Activated CD4-positive, alpha-beta T cell treated with anti-CD3 and anti-CD28 coated beads for 36 hours (primary cell): ENCODE measurements at places on chromosomes 13 and 19.

GRCh38 chr13:22369840-22370239 is 699.0 kb downstream of the FGF9 start:
- no peaks in the 10 kb centered on the region for H3K27me3 ChIP-seq
- H3K36me3 ChIP-seq, result peaks cover 2% of the 10 kb centered on the region
- H3K4me3 ChIP-seq, result no peak overlapping the region
- H3K27ac ChIP-seq, result no peak overlapping the region

DNA sequence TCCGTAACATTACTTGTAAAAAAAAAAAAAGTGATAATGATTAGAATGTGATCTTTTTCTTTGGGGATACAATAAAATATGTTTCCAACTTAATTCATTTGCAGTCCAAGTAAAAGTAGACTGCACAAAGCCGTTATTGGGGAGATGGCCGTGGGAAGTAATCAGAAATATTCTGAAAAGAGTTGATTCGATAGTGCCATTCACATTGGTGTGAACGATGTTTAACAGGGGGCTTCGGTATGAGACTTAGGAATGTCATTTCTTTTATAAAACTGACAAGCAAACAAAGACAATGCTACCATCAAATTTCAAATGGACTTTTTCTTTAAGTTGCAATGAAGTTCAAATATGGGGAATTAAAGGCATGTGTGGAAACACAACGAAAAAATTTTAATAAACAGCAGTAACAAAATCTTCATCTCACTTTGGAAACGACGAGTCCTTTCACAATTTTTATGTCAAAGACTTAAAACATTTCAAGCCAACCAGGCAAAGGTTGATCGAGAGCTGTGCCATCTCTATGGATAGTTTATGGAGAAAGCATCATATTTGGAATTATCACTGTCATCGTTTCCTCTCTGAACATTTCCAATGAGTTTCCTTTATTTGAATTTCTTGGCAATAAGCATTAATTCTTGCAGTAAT is 1.7 kb upstream of the ZIC5 start:
- no peak for DNase-seq
- H3K27me3 ChIP-seq, result peaks cover 71% of the 10 kb centered on the region
- no peak overlapping the region for H3K4me3 ChIP-seq

- H3K27ac ChIP-seq, result no peak overlapping the region
- H3K4me3 ChIP-seq, result no peak overlapping the region
- no peaks in the 10 kb centered on the region for H3K36me3 ChIP-seq
Observed at GRCh38 chr13:93398167-93399035, 171.8 kb downstream of the GPC6 start.

- no peaks in the 10 kb centered on the region for H3K4me1 ChIP-seq
- H3K27me3 ChIP-seq, result no peaks in the 10 kb centered on the region
- no peak overlapping the region for H3K4me3 ChIP-seq
- DNase-seq, result no peak
Observed at GRCh38 chr19:46383846-46384245, 29.5 kb downstream of the CCDC8 start.

DNA sequence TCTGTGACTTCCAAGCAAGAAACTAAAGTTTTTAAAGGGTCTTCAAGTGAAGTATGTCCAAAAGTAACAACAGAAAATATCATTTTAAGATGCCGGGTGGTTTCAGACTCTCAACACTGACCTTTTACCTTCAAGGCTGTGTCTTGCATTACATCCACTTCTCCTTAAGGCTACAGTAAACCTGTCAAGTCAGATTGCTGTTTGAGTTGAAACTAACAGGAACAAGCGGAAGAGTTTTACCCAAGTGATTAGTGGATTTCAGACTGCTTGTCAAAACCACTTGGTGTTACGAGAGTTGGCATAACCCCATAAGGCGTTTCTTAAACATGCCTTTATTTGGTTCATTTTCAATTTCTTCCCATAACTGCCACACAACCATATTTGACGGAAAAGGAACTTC is 283.1 kb downstream of the DCT start:
- H3K36me3 ChIP-seq, result no peaks in the 10 kb centered on the region
- DNase-seq, result no peak
- no peaks in the 10 kb centered on the region for H3K4me1 ChIP-seq
- no peaks in the 10 kb centered on the region for H3K27me3 ChIP-seq
- H3K27ac ChIP-seq, result no peak overlapping the region
- H3K4me3 ChIP-seq, result no peak overlapping the region

DNA sequence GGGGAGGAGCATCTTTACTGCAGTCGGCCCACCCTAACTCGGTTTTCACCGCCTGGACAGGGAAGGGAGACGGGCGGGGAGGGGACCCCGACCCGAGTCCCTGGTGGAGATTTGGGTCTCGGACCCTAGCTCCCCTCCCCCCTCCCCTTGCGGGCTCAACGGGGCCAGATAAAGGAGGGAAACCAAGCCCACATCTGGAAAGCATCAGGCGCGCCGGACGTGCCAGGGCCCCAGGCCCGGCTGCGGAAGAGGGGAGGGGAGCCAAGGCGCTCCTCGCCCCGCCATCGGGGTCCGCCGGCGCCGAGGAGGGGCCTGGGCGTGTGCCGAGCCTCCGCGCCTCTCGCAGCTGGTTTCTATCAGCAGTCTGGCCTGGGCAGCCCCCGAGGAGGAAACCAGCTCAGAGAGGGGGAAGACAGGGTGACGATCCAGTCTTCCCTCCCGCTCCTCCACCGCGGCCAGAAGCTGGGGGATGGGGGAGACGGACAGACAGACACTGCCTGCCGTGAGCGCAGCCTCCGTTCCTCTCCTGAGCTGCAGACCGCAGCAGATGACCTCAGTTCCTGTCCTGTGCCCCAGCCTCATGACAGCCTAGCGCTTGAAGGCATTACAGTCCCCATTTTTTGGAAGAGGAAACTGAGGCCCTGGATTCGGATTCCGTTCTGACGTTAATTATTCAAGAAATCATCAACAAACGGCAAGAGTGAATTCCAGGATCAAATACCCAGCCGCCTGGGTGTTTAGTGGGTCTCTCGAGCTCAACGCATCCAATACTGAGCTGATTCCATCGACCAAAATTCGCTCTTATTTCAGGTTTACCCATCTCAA is 3.6 kb upstream of the GNG8 start:
- DNase-seq, result peak; percentile 71
- H3K27ac ChIP-seq, result no peak overlapping the region
- H3K4me3 ChIP-seq, result no peak overlapping the region

- H3K27ac ChIP-seq, result no peak overlapping the region
- H3K4me1 ChIP-seq, result no peaks in the 10 kb centered on the region
- H3K4me3 ChIP-seq, result no peak overlapping the region
- no peak for DNase-seq
- H3K27me3 ChIP-seq, result peaks cover 3% of the 10 kb centered on the region
- H3K36me3 ChIP-seq, result no peaks in the 10 kb centered on the region
Observed at GRCh38 chr13:112626124-112626523, 38.2 kb upstream of the TUBGCP3 start.

DNA sequence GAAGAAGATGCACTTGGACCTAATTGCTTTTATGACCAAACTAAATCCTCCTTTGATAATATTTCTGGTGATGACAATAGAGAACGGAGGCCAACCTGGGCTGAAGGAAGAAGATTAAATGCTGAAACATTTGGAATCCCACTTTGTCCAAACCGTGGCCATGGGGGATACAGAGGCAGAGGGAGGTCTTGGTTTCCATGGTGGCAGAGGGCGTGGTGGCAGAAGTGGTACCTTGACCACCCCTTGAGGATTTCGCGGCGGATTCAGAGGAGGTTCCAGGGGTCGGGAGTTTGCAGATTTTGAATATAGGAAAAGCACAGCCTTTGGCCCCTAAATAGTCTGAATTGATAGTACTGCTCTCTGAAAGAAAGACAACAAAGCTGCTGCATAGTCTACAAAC is 7.2 kb upstream of the LILRB3 start:
- H3K36me3 ChIP-seq, result no peaks in the 10 kb centered on the region
- DNase-seq, result no peak
- peaks cover 6% of the 10 kb centered on the region for H3K4me1 ChIP-seq

- H3K27ac ChIP-seq, result no peak overlapping the region
- no peak for DNase-seq
- no peaks in the 10 kb centered on the region for H3K4me1 ChIP-seq
- H3K27me3 ChIP-seq, result no peaks in the 10 kb centered on the region
- H3K4me3 ChIP-seq, result no peak overlapping the region
Observed at GRCh38 chr13:73603646-73604045, 530.6 kb downstream of the KLF12 start.

DNA sequence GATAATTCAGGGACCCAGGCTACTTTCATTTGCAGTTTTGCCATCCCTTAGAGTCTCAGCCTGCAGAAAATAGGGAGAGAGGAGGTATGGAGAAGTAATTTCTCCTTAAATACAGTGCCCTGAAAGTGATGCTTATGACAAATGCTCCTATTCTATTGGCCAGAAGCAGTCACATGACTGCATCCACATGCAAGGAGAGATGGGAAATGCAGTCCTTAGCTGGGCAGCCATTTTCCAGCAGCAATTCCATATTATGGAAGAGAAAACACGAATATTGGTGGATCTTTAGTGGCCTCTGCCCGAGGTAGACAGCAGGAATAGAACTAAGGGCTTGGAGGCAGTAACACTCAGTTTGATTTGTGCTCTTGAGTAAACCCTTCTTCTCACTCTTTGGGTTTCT is 39.4 kb downstream of the VAV1 start:
- no peak overlapping the region for H3K4me3 ChIP-seq
- DNase-seq, result no peak
- peaks cover 46% of the 10 kb centered on the region for H3K36me3 ChIP-seq
- H3K27me3 ChIP-seq, result no peaks in the 10 kb centered on the region
- H3K4me1 ChIP-seq, result peaks cover 75% of the 10 kb centered on the region

- H3K4me3 ChIP-seq, result no peak overlapping the region
- H3K27me3 ChIP-seq, result peaks cover 16% of the 10 kb centered on the region
- no peaks in the 10 kb centered on the region for H3K36me3 ChIP-seq
- H3K27ac ChIP-seq, result no peak overlapping the region
Observed at GRCh38 chr13:38950987-38951386, 39.6 kb downstream of the STOML3 start.

GRCh38 chr19:7515110-7515644 is 726 bp upstream of the ZNF358 start:
- peaks cover 12% of the 10 kb centered on the region for H3K27me3 ChIP-seq
- H3K4me3 ChIP-seq, result peak overlapping the region; percentile 62
- peak overlapping the region; percentile 79 for H3K27ac ChIP-seq
- DNase-seq, result no peak
- peaks cover 4% of the 10 kb centered on the region for H3K4me1 ChIP-seq

DNA sequence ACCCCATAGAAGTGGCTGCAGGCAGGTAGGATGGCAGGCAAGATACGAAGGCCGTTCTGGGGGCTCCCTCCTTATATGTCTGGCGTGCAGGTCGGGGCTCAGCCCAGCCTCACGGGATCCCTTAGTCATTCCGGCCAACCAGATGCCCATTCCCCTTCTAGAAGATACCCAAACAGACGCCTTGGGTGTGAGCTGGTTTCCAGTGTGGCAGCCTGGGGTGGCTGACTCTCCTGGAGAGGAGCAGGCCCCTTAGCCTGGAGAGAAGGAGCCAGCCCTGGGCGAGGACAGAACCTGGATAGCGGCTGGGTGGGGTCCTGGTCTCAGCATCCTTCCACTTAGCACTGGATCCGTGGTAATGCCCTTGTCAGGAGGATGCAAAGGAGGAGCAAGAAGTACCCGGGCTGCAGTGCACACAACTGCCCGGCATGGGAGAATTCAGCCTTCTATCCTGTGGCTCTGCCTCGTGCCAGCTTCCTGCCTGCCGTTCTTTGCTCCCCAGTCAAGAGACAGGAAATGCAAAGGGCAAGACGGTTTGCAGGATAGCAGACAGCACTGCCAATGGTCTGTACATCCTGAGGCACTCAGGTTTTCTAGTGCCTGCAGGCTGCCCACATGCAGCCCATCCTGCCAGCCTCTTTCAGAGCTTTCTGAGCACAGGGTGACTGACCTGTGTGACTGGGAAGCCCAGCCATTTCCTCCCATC is 56.7 kb upstream of the WASF3 start:
- peaks cover 22% of the 10 kb centered on the region for H3K4me1 ChIP-seq
- H3K27me3 ChIP-seq, result peaks cover 3% of the 10 kb centered on the region
- no peaks in the 10 kb centered on the region for H3K36me3 ChIP-seq
- H3K27ac ChIP-seq, result no peak overlapping the region
- DNase-seq, result peak; percentile 14
- H3K4me3 ChIP-seq, result no peak overlapping the region

GRCh38 chr19:56119582-56119978 is 1.5 kb downstream of the ZNF787 start:
- H3K4me3 ChIP-seq, result peak overlapping the region; percentile 82
- peaks cover 19% of the 10 kb centered on the region for H3K36me3 ChIP-seq
- peak overlapping the region; percentile 91 for H3K27ac ChIP-seq
- no peaks in the 10 kb centered on the region for H3K27me3 ChIP-seq
- no peak for DNase-seq

GRCh38 chr19:1699386-1699785 is 47.0 kb upstream of the TCF3 start:
- H3K4me1 ChIP-seq, result peaks cover 9% of the 10 kb centered on the region
- H3K36me3 ChIP-seq, result no peaks in the 10 kb centered on the region
- H3K27ac ChIP-seq, result no peak overlapping the region
- H3K4me3 ChIP-seq, result no peak overlapping the region

GRCh38 chr19:1133471-1133929 is 29.7 kb downstream of the GPX4 start:
- no peaks in the 10 kb centered on the region for H3K27me3 ChIP-seq
- H3K36me3 ChIP-seq, result peaks cover 20% of the 10 kb centered on the region
- peaks cover 37% of the 10 kb centered on the region for H3K4me1 ChIP-seq
- peak overlapping the region; percentile 91 for H3K4me3 ChIP-seq
- peak; percentile 93 for DNase-seq
- H3K27ac ChIP-seq, result peak overlapping the region; percentile 96

- H3K36me3 ChIP-seq, result no peaks in the 10 kb centered on the region
- peaks cover 28% of the 10 kb centered on the region for H3K27me3 ChIP-seq
- DNase-seq, result no peak
- no peak overlapping the region for H3K4me3 ChIP-seq
- H3K4me1 ChIP-seq, result peaks cover 7% of the 10 kb centered on the region
Observed at GRCh38 chr19:51664131-51664530, 17.5 kb upstream of the SIGLEC14 start.

- H3K27ac ChIP-seq, result no peak overlapping the region
- peaks cover 16% of the 10 kb centered on the region for H3K36me3 ChIP-seq
- no peaks in the 10 kb centered on the region for H3K27me3 ChIP-seq
- DNase-seq, result no peak
Observed at GRCh38 chr19:38287604-38288003, 16.4 kb upstream of the C19orf33 start.

- no peaks in the 10 kb centered on the region for H3K36me3 ChIP-seq
- DNase-seq, result no peak
- H3K4me3 ChIP-seq, result no peak overlapping the region
- H3K4me1 ChIP-seq, result peaks cover 4% of the 10 kb centered on the region
- peaks cover 24% of the 10 kb centered on the region for H3K27me3 ChIP-seq
Observed at GRCh38 chr13:50162567-50162966, 147.3 kb downstream of the KCNRG start.

- H3K27me3 ChIP-seq, result peaks cover 17% of the 10 kb centered on the region
- H3K36me3 ChIP-seq, result peaks cover 4% of the 10 kb centered on the region
- H3K4me3 ChIP-seq, result no peak overlapping the region
- H3K27ac ChIP-seq, result no peak overlapping the region
- peak; percentile 68 for DNase-seq
Observed at GRCh38 chr19:55156202-55157063, 1.1 kb downstream of the TNNI3 start.

- no peak overlapping the region for H3K4me3 ChIP-seq
- no peak for DNase-seq
- H3K27me3 ChIP-seq, result no peaks in the 10 kb centered on the region
- H3K4me1 ChIP-seq, result peaks cover 41% of the 10 kb centered on the region
- H3K36me3 ChIP-seq, result peaks cover 45% of the 10 kb centered on the region
- H3K27ac ChIP-seq, result peak overlapping the region; percentile 68
Observed at GRCh38 chr19:57812226-57812625, 2.5 kb downstream of the ZNF552 start.
